ENCODE measurements at places on chromosomes 3 and 15.

GRCh38 chr3:168534761-168535160 is 439.0 kb upstream of the GOLIM4 start:
- no peak for DNase-seq

DNA sequence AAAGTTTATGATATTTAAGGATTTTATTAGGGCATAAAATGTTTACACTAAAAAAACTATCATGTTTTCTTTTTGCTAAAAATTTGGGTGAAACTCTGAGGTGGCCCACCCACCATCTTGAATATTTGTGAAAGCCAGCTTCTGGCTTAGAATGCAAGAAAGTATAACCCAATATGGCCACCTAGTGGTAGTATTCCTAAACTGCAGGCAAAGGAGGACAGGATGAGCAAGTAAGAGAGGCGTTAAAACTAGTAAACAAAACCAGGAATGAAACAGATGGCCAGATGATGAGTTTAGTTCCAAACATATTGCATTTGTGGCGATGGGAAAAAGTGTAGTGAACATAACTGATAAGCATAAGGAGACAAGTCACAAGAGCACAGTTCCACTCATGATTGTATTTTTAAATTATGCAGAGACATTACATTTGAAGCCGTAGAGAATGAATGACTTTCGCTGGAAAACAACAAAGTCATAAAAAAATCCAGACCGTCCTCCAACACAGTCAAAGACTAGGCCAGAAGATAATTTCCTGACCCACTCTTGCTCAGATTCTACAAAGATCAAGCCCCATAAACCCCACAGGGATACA is 103.3 kb upstream of the PRTG start:
- DNase-seq = peak; percentile 36

- DNase-seq = no peak
Observed at GRCh38 chr3:129994883-129995559, 20.5 kb downstream of the TRH start.

- DNase-seq = no peak
Observed at GRCh38 chr3:23576379-23576959, 229.3 kb upstream of the UBE2E1 start.

DNA sequence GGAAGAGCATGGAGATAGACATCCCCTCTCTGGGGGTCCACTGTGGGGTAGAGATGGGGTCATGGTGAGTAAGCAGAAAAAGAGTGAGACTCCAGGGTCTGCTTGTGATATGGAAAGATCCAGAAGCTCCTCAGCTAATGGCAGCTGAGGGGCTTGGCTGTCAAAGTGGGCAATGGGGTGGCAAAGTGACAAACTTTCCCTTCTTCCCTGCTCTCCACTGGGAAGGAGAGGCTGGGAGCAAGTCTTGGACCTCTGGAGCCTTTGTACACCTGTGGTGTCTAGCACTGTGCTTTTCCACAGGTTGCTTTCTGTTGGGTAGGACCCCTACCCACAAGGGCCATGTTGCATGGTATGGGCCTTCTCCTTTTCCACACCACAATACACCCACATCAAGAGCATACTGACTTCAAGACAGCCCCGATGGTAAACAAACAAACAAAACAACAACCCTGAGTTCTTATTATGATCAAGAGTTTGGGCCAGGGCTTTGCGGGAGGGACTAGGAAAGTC is 3.5 kb downstream of the ITGA11 start:
- no peak for DNase-seq

DNA sequence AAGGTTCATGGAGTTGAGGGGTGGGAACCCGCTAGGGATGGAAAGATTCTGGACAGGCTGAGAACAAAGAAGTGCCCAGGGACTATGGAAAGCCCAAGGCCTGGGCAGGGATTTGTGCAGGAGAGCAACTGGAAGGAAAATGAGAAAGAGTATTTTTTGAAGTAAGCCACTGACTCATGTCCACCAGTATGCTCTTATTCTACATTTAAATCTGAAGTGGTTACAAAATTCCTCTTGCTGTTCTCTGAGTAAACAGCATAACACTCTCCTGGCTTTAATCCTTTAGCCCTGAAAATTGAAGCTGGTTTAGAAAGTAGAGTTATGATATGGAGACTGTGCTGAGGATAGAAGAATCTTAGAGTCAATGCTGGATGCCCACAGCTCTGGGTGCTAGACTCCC is 165.2 kb downstream of the ISL2 start:
- DNase-seq = no peak

DNA sequence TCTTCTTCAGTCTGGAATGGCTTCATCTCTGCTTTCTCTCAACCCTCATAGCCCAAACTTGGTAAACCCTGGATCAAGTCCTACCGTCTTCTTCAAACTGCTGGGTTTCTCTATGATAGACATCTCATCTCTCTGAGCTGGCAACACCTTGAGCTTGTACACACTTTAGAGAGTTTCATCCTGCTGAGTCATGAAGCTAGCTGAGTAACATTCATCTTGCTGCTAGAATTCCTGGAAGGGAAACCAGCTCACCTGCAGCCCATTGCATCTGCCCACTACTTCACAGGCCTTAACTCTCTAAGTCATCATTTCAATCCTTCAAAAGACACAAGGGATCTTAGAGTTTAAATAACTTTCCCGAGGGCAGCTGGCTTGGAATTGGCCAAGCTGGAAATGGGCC is 175.5 kb upstream of the RORA start:
- DNase-seq = no peak

DNA sequence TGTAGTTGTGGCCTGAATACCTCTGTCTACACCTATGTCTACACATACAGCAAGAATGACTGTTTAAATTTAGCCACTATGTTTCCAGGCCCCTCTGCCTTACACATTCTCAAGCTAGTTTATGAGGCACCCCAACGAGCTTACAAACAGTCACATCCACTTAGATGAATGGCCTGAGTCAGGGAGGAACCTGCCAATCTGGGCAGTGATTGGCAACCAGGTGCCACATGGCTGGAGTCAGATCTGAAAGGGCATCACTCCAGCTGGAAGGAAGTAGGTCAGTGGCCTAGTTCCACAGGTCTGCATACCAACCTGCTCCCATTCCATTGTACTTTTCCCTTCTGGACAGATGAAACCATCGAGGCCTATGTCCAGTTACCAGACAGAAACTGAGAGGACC is 136.3 kb downstream of the FOXP1 start:
- DNase-seq = no peak

GRCh38 chr15:69818529-69818928 is 279.2 kb downstream of the TLE3 start:
- DNase-seq = no peak

DNA sequence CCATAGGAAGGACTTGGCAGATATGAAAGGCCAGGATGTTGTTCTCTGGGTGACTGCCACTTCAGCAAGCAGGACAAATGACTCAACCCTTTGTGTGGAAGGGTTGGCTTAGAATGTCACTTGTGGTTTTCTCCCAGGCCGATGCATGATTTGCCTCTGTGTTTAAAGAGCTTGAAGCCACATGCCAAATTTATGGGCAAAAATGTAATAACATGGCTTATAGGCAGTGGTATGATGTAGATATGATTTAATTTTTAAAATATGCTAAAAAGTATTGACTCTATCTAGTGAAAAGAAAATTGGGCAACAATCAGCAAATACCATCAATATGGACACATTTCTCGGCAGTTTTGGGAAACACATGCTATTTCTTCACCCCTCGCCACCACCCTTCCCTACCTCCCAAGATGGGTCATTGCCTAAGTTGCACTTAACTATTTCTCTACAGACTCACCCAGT is 114.6 kb downstream of the CYP19A1 start:
- no peak for DNase-seq

DNA sequence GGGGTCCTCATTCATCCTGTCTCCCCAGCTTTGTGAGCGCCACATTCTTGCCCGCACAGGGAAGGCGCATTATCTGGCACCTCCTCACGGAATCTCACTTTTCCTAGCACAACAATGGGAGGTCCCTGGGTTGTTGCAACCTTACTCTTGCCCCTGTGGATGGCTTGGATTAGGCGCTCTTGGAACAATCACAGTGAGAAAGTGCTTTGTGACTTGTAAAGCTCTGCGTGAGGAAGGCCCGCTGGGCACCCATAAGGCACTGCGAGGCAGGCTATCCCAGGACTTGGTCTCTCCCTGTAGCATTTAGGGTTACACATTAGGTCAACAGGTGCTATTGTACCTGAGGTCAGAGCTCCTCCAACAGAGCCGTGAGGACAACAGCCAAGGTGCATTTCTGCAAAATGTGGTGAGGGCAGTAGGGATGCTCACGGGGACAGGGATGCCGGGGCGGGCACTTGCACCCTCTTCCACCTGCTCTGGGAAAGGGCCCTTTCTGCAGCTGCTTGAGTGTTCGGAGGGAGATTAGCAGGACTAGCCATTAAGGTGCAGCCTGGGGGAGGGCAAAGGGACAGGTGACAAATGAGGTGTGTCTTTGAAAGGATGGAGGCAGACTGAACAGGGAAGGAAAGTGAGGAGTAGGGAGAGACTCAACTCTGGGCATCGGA is 13.9 kb upstream of the LRRC15 start:
- no peak for DNase-seq

DNA sequence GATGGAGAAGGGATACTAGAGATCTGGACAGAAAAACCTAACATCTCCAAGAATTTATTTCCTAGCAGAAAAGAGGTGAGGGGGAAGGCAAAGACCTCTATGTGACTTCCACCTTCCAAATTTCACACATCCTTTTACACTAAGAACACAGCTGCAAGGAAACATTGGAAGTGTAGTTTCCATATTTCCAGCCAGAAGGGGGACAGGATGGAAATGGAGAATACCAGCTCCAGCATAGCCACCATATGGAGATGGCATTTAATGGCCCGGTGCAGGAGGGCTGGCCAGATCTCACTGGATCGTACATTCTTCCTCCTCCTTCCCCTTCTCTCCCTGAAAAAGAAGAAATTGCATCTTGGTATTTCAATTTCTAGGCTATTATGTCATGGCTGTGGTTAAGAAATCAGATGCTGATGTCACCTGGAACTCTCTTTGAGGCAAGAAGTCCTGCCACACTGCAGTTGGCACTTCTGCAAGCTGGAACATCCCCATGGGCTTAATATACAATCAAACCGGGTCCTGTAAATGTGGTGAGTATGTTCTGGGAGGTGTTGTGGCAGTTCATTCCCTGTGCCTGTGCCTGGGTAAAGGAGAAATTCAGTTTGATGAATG is 36.9 kb upstream of the TF start:
- no peak for DNase-seq

- no peak for DNase-seq
Observed at GRCh38 chr3:4613366-4613765, 120.2 kb downstream of the ITPR1 start.

DNA sequence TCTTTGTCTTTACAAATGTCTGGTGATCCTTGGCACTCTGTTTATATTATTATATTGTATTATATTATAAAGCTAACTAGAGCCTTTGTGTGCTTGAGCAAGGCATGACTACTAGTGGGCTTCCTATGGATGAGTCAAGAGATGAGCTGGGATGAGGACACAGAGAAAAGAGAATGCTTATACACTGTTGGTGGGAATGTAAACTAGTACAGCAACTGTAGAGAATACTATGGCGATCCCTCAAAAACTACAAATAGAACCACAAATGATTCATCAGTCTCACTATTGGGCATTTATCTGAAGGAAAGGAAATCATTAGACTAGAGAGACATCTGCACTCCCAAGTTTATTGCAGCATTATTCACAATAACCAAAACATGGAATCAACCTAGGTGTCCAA is 40.8 kb upstream of the MED12L start:
- DNase-seq = no peak

GRCh38 chr3:140574375-140574774 is 103.5 kb upstream of the TRIM42 start:
- DNase-seq = no peak
